ENCODE measurements at places on chromosomes 7 and 10. TPM values are rescaled to one million over a fixed set of nuclear protein-coding genes. Genes with fewer than 3 reads are reported as not detected.
A peak's percentile ranks its signal among the peaks of the same experiment; 100 is the strongest.

DNA sequence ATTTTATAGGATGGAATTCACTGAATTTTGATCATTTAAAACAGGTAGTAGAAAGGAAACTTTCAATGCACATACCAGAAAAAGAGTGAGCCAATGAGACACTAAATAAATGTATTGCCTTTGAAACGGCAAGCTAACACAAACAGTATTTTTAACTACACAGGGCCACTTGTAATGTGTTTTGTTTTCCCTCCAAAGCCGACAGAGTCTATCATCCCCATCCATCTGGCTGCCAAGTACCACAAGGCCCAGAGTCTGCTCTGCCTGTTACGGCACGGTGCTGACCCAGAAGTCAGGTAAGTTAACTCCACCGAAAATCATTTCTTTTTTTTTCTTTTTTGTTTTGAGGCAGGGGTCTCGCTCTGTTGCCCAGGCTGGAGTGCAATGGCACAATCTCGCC is 1.5 kb downstream of the ANKRD61 start:
- DNase-seq, result no peak

- DNase-seq, result peak; percentile 88
Measured at GRCh38 chr7:25894002-25894901, 257.7 kb upstream of the NFE2L3 start.

DNA sequence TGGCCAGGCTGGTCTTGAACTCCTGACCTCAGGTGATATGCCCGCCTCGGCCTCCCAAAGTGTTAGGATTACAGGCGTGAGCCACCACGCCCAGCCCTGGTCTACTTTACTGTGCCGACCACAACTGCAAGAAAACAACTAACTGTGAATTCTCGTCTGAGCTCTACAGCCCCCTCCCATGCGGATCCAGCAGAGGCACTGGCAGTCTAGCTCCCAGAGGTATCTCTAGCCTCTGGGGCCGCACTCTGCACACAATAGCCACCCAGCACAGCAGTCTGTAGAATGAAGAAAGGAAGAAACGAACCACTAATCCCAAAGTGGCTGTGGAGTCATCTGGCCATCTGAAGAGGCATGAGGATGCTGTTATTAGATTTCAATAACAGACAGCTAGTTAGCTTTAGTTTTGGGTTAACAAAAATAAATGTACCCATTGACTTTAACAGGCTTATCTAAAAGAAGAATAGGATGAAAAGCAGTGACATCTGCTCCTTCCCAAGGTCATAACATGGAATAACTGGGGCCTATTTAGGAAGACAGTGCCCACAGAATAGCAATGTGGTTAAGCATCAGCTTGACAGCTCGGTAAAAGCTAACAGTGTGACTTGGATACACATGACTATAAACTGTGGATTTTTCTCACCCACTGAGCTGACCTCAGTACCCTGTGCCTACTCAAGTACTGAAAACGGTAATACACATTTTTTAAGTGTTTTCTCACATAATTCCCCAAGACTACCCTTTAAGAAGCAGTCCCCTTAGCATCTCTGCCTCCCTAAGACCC is 131.9 kb downstream of the TNS3 start:
- no peak for DNase-seq

GRCh38 chr10:77609781-77610272 is 27.8 kb downstream of the KCNMA1 start:
- no peak for DNase-seq

- no peak for DNase-seq
Measured at GRCh38 chr7:76423666-76424412, 911 bp upstream of the ZP3 start.

- no peak for DNase-seq
Measured at GRCh38 chr7:123569352-123570010, 11.9 kb upstream of the NDUFA5 start.

DNA sequence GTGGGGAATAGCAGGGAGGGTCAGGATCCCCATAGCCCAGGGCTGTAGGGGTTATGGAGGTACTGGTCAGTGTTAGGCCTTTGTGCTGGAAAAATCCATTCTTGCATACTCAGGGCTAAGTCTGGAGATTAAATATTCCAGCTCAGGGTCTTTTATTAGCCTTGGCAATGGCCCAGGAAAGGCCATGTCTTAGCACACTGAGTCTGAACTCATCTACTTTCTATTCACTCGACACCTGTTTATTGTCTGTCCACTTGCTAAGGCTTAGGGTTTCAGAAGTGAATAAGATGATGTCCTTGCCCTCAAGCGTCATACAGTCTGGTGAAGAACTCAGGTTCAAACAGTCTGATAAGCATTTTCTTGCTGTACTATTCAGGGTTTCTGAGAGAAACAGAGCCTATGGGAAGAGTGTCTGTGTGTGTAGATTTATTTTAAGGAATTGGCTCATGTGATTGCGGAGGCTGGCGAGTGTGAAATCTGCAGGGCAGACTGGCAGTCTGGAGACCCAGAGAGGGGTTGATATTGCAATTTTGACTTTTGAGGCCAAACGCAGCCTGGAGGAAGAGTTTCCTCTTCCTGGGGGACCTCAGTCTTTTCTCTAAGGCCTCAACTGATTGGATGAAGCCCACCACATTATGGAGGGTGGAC is 135.8 kb downstream of the RAMP3 start:
- DNase-seq, result no peak

DNA sequence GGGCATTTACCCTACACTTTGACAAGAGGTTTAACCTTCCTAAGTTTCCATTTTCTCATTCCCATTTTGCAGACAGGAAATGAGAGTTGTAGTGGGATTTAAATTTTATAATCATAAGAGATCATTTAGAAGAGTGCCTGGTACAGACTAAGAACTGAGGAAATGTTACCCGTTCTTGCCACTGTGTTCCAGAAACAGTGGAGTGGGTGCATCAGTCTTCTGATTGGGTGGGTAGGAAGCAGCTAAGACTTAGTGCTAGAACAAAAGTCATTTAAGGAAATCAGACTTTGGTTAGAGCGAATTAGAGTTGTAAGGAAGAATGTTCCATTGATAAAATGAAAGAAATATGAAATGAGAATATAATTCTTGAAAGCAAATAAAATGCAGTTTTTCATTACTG is 8.4 kb upstream of the SYPL1 start:
- DNase-seq, result no peak

- no peak for DNase-seq
Measured at GRCh38 chr7:115701141-115701540, 329.4 kb downstream of the TFEC start.

- DNase-seq, result no peak
Measured at GRCh38 chr7:55449992-55450535, 84.9 kb downstream of the LANCL2 start.

DNA sequence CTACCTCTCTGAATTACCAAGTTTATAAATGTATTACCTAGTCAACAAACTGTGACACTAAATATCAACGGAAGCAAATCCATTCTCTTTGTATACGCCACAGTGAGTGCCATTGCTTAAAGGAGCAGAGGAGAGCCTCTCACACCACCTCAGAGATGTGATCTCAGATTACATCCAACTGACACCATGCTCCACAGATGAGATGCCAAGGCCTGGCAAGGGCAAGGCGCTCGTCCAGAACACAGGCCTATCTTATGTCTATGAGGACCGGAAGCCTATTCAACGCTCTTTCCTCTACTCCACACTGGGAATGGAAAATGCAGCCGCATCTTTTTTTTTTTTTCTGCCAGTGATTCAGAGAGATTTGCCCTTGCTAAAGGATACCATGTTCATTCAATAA is 11.4 kb downstream of the PDIA4 start:
- no peak for DNase-seq

- no peak for DNase-seq
Measured at GRCh38 chr10:69659241-69660038, 29.4 kb downstream of the FAM241B start.

CDHR1 gene
- 8.8 TPM for polyA plus RNA-seq

ZNF316 gene
- polyA plus RNA-seq, result 3.8 TPM

PPP1R17 gene
- polyA plus RNA-seq, result not detected

BBIP1 gene
- 10.1 TPM for polyA plus RNA-seq

AASS gene
- polyA plus RNA-seq, result 1.9 TPM

RBAK gene
- polyA plus RNA-seq, result 2.1 TPM

NUTM2D gene
- 1.7 TPM for polyA plus RNA-seq

SPDYE5 gene
- polyA plus RNA-seq, result not detected

CNTNAP2 gene
- polyA plus RNA-seq, result 2.5 TPM

SRGN gene
- 2.0 TPM for polyA plus RNA-seq

NME8 gene
- polyA plus RNA-seq, result not detected

MSS51 gene
- polyA plus RNA-seq, result 0.36 TPM

Data from mammary epithelial cell (primary cell).